ENCODE measurements at places on chromosomes 1 and 21.

DNA sequence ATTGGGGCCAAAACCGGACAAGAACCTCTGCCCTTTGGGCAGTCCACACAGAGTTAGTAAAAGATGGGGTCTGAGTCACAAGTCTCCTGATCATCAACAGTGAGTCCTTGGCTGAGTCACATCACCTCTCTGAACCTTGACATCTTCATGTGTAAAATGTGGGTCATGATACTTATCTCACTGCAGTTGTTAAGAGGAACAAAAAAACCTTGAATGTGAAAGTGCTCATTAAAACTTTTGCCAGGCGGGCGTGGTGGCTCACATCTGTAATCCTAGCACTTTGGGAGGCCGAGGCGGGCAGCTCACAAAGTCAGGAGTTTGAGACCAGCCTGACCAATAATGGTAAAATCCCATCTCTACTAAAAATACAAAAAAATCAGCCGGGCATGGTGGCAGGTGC is 15.7 kb downstream of the S100A16 start:
- no peak for DNase-seq

DNA sequence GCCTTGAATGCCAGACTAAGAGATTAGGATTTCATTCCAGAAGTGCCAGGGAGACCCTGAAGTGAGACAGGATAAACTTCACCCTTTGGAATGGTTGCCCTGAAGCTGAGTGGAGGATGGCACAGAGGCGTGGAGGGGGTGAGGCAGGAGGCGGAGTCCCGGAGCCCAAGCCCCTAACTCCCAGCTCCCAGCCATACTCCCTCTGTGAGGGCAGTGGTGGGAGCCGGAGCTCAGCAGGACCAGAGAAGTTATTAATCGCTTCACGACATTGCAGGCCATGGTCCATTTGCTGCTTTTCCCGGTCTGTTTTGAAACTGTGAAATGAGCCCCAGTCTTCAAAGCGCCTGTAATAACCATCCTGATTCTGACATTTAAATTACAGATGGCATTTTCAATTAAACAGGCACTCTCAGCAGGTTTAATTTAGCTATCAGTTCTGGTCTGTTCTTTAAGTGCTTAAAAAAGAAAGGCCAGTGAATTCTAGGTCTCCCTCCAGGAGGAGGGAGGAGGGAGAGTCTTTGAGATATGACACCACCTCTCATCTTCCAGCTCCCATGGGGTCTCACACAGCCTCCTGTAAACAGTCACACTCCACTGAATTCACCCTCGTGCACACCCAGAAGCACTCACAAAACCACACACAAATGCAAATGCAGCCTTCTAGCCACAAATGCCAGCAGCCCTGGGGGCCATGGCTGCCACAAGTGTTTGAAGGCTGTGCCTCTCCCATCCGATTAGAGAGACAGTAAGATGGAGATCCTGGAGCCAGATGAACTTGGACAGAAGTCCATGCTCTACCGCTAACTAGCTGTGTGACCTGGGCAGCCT is 19.6 kb downstream of the FBXO2 start:
- no peak for DNase-seq

DNA sequence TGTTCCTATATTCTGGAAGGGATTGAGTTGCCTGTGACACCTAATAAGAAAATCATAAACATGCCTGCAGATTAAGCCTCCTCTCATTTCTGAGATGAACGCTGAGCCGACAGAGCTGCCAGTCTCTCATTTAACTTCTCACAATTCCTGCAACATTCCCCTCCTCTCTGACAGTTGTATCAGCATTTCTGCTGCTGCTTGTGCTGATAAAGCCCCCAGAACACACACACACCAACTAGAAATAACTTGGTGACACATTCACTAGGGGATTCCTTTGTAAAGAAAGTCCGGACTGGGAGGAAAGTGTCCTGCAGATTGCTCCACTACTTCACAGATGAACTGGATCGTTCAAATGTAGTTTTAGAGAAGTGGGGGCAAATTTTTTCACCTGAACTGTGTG is 437.3 kb downstream of the PLA2G4A start:
- DNase-seq = no peak

GRCh38 chr1:225450491-225451191 is 22.8 kb upstream of the LBR start:
- DNase-seq = no peak

Data from Kasumi-1 (cell line).